ENCODE measurements at places on chromosomes 1 and 21.

DNA sequence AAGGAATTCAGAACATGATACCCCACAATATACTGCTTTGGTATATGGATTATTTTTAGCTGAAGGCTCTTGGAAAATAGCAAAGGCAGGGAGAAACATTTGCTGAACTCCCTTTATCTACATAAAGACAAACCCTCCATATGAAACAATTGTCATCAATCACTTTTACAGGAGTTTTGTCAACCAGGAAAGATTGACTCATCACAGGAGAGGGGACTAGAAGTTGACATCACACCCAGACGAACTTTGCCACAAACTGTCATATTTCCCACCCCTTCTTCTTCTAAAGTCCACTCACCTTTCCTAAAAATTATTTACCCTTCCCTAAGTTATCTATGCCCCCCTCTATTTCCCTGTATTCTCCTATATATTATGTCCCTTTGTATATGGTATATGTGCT, 47.9 kb downstream of the RBM11 start:
- no peak for DNase-seq

- no peak for DNase-seq
Observed at GRCh38 chr1:225465793-225466517, 38.1 kb upstream of the LBR start.

- DNase-seq = no peak
Observed at GRCh38 chr1:19391596-19391981, 79.5 kb downstream of the SLC66A1 start.

- no peak for DNase-seq
Observed at GRCh38 chr1:43232074-43232473, 37.7 kb upstream of the TMEM125 start.

DNA sequence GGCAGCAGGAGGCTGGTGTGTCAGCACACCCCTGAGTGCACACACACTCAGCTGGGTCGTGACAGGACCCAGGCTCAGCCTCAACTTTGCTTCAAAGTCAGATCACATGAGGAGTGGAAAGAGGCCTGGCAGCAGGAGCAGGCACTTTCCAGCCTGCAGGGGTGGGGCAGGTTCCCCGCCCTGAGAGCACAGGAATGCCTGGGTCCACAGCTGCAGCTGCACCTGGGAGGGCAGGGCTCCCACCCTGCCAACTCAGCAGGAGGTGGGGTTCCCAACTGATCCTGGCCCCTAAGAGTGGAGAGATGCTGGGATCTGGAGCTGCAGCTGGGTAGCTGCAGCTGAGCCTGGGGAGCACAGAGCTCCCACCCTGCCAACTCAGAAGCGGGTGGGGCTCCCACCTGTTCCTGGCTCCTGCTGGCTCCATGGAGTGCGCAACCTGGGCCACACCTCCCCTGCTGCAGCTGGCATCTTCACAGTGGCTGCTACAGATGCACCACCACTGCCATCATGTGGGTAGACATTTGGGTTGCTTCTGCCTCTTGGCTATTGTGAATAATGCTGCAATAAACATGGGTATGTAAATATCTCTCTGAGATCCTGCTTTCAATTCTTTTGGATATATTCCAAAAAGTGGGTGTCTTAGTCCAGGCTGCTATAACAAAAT, 415.4 kb downstream of the TTLL7 start:
- DNase-seq = no peak

- no peak for DNase-seq
Observed at GRCh38 chr1:197001828-197002227, 24.5 kb downstream of the CFHR5 start.

DNA sequence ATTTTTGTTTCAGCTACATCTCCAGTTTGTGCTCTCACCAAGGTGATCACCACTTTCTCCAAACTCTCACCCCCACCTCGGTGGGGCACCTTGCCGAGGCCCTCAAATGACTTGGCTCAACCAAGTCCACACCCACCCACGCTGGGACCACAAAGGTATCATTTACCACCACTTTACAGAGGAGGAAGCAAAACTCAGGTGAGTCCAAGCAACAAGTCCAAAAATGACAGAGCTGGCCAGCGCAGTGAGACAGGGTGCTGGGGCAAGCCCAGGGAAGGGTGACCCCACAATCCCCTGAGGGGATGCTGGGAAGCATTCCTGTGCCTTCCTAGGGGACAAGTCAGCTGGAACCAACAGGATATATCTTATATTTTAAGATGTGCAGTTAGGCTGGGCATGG, 24.7 kb downstream of the SSBP3 start:
- DNase-seq = no peak

DNA sequence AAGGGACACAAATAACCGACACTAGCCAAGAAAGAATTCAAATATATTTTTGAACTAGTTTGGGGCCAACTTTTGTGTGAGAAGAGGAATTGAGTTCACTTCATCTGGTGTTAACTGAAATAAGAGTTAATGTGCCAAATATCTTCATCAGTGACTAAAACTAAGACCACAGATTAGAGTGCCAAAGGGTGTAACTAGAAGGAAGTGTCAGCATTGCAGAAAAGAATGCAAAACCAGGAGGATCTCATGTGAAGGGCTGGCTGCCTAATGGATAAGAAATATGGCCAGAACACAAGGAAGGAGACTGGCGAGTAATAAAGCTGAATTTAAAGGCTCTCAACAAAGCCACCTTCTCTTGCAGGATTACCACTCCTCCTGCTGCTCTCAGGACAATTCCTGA, 61.8 kb upstream of the LRRC8D start:
- DNase-seq = no peak

- no peak for DNase-seq
Observed at GRCh38 chr1:22494144-22494543, 42.5 kb downstream of the ZBTB40 start.

- DNase-seq = no peak
Observed at GRCh38 chr1:18079941-18080735, 27.5 kb upstream of the IGSF21 start.

GRCh38 chr1:187276677-187277076, 447.9 kb downstream of the PLA2G4A start:
- no peak for DNase-seq

- no peak for DNase-seq
Observed at GRCh38 chr1:34034036-34034435, 131.0 kb downstream of the CSMD2 start.

DNA sequence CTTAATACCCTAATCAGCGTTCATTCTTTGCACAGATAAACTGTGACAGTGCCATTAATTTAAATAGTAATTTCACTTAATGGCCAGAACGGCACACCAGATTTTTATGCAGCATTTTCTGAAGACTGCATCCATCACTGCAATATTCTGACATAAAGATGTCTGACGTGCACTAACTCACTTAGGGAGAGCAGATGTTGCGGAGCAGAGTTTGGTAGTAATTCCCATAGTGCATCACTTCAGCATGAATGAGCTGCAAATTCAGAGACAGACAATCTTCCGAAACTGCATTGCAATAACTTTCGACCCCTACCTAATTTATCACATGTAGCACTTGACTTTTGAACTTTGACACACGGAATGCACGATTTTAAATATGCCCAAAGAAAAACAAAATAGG, 225.3 kb downstream of the KCTD3 start:
- no peak for DNase-seq

DNA sequence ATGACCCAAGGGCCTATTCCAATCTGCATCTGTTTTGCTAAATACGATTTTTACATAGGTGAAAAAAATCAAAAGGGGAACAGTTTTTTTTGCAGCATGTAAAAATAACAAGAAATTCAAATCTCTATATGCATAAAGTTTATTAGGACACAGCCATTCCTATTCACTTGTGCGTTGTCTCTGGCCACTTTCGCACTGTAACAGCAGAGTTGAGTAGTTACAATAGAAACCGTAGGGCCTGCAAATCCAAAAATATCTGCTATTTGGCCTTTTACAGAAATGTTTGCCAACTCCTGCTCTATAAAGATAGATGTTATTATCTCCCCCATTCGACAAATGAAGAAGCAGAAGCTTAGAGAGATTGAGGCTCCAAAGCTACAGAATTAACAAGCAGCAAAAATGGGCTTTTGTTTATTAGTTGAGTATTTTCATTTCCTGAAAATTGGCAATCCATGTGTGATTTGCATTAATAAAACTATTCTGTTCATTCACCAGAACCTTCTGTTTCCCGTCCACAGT, 5.5 kb downstream of the DYNLT5 start:
- DNase-seq = no peak

All from stimulated activated CD4-positive, alpha-beta T cell treated with anti-CD3 and anti-CD28 coated beads, Interleukin-2, amount 100 ng/mL, for 48 hours (primary cell).